Stimulated activated CD4-positive, alpha-beta T cell treated with anti-CD3 and anti-CD28 coated beads, Interleukin-1b, Interleukin-23, amount 100 ng/mL, for 48 hours (primary cell): ENCODE measurements at places on chromosomes 1 and 21.
A peak's percentile ranks its signal among the peaks of the same experiment; 100 is the strongest.

DNA sequence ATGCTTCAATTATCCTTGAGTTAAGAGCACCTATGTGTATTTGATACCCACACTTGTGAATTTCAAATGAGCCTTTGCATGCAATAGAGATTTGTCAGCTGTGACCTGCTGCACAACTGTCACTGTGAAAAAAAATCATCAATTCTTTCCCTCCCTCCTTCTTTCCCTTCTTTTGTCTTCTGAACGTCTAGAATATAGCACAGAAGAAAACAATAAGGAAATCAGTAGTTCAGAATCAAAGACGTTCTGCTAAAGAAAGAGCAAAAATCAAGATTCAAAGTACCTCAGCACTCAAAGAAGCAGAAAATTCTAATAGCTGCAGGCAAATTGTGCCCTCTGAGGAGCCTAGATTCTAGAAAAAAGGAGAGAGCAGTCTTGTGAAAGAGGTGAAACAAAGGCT, 1.7 kb upstream of the FMN2 start:
- DNase-seq: no peak

DNA sequence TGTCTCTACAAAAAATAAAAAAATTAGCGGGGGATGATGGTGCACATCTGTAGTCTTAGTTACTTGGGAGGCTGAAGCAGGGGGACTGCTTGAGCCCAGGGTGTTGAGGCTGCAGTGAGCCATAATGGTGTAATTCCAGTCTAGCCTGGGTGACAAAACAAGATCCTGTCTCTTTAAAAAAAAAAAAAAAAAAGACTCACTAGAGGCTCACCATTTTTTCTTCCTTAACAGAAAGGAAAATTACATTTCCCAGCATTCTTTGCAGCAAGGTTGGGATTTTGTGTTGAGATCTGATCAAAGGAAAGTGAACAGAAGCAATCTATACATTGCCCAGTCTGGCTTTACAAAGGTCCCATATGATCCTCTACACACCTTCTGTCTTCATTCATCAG, 21.5 kb downstream of the GFI1 start:
- no peak for DNase-seq

- no peak for DNase-seq
These were observed 15.1 kb downstream of the KIAA1614 start for GRCh38 chr1:180927841-180928240.

DNA sequence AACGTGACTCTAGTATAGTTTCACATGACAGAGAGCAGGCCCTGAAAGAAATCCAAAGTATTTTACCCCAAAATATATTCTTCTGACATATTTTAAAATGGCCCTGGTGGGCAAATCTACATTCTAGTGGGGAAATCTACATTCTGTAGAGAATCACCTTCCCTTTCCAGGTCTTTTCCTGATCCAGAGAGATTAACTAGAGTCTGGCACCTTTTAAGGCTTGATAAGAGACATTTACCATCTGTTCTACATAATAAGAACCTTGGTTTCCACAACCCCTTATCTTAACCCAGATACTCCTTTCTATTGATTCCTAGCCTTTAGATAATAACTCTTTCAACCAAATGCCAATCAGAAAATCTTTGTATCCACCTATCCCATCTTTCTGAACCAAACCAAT, 17.0 kb upstream of the L1TD1 start:
- DNase-seq: no peak

GRCh38 chr1:209323743-209324142, 259.8 kb upstream of the CAMK1G start:
- DNase-seq: no peak

DNA sequence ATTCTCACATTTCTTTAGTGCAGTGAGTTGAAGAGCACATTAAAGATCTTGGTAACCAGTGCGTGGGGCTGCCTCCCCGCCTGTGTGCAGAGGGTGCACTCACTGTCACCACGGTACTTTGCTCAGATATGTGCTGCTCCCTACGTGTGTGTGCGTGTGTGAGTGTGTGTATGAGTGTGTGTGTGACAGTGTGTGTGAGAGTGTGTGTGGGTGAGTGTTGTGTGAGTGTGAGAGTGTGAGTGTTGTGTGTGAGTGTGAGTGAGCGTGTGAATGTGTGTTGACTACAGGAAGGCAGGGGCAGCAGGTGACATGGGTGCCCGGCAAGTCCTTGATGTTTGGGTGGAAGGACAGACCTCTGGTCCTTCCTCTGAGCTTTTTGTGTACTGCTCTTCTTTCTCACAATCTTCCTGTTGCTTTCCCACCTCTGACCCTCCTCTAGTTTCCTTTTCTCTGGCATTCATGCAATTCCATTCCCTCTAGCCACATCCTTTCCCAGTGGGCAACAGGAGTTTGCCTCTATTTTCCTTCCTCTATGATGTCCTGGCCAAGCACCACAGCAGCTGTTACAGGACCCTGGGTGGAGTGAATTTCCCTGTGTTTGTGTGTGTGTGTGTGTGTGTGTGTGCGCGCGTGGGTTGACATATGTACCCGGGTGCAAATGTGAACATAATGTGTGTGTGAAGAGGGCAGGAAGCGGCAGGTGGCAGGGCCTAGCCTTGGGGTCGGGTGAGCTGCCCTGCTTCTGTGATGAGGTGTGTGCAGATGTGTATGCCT, 19.8 kb downstream of the LHX4 start:
- DNase-seq: no peak

GRCh38 chr1:189323091-189323490, 1154.6 kb downstream of the BRINP3 start:
- DNase-seq: no peak

DNA sequence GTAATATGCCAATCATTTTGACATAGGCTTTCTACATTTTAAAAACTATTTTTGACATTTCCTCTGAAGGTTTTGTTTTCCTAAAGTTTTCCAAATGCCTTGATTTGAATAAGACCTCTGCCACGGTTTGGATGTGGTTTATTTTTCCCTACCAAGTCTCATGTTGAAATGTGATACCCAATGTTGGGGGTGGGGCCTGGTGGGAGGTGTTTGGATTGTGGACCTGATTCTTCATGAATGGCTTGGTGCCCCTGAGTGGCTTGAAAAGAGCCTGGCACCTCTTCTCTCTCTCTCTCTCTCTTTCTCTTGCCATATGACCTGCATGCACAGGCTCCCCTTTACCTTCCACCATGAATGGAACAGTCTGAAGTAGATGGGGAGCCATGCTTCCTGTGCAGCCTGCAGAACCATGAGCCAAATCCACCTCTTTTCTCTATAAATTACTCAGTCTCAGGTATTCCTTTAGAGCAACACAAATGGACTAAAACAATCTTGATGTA, 14.8 kb downstream of the MMEL1 start:
- DNase-seq: no peak

DNA sequence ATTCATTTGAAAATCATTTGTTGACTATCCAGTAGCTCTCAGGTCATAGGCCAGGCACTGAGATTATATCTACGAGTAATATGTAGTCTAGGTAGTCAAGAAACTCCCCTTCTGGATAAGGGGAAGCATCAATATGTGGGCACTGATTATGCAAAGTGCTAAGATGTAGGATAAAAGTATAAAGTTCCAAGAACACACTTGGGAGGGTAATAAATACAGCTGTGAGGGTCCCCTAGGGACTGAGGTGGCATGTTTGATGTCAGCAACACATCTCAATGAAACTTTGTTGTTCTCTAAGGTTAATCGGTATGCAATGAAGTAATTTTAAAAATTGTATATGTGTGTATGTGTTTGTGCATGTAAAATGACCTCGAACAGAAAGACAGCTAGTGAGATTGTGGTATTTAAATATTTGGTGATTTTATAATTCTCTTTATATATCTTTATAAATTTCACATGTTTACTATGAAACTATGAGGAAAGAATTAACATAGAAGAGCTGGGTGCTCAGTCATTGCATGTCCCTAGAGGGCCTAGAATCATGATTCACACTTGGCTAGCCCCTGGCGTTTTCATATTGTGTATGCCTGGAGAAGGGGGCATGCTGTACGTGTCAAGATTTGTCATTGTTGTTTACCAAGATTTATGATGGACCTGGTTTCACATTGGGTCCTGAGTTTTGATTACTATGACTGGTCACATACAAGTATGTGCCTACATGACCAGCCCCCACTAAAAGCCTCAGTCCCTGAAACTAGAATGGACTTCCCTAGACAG, 140.1 kb upstream of the DUSP10 start:
- DNase-seq: no peak

DNA sequence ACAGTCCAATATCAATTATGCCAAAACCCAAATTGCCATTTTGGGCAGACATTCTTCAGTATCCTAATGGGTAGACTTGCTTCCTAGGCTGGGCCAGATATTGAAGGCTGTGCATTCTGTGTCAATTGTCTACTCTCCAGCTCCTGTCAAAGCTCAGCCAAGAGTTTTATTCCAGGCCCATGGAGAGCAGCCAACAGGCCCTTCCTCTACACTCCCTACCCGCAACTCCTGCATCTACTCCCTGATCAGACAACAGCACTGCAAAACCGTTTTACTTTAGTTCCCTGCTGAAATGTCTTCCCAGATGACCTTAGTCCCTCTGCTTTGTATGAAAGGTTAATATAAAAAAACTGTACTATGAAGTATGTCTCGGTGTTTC, 6.6 kb upstream of the ADORA3 start:
- DNase-seq: no peak

- no peak for DNase-seq
These were observed 9.4 kb downstream of the SOD1 start for GRCh38 chr21:31668651-31669491.

DNA sequence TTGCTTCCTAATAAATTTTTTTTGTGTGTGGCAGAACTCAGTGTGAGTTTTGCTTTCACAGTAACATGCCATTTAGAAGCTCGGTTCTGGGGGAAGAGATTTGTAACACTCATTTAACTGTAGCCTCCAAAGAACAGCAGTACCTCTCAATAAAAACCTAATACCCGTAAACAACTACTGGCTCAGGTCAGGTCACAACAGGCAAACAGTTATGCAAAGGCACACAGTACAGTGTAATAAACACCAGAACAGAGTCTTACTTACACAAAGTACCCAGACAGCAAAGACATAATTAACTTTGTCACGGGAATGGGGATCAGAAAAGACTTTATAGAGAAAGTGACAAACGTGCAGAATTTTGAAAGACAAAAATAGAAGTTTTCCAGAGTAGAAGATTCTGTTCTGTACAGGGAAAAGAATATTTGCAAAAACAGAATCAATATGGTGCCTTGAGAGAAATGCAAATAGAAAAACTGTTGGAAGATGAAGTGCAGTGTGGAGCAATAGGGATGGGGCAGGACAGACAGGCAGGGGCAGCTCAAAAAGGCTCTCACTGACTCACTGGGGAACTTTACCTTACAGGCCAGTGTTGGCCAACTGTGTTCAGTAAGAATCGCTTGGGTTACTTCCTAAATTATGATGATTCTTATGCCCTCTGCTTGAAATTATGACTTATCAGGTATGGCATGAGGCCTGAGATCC, 38.8 kb downstream of the EGLN1 start:
- no peak for DNase-seq

- peak; percentile 31 for DNase-seq
These were observed 534 bp downstream of the SLC6A9 start for GRCh38 chr1:44030605-44031251.

DNA sequence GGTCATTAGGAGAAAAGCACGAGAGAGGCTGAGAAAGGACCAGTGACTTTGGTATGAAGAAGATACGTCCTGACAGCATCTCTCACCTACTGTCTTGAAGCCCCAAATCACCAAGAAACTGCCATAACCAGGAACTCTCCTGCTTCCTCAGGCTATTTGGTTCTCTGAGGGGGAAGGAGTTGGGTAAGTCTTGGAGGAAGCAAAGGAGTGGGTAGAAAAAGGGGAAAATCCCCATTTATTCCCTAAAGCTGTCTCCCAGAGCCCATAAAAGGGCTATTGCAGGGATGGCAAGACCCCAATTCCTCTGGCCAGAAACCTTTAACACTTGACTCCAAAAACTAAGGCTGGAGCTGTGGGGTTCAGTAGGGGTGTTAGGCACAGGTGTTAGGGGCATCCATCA, 2.1 kb upstream of the PBXIP1 start:
- no peak for DNase-seq

GRCh38 chr21:37338671-37339551, 27.7 kb upstream of the DYRK1A start:
- DNase-seq: no peak

GRCh38 chr1:66439031-66439740, 94.8 kb upstream of the SGIP1 start:
- DNase-seq: no peak

DNA sequence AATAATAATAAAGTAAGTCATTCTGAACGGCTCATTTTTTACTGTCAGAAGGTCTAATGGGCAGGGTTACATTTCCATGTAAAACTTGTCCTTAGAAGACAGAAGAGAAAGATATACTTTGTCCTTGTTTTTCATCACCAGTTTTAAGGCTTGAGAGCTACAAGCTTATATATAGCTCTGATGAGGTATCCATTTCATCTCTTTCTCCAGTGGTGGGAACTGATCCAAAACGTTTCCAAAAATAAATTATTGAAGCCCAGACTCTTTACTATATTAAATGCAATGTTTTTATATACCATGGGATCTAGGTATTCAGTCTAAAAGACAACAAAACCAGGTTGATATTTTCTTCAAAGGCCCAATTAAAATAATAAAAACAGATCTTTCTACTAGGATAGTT, 8.7 kb downstream of the B3GALNT2 start:
- DNase-seq: no peak

GRCh38 chr1:191498318-191498717, 659.9 kb upstream of the RGS18 start:
- DNase-seq: no peak

- DNase-seq: no peak
These were observed 29.9 kb downstream of the CHML start for GRCh38 chr1:241610056-241610815.

GRCh38 chr1:197481101-197481500, 213.0 kb downstream of the CRB1 start:
- peak; percentile 8 for DNase-seq

DNA sequence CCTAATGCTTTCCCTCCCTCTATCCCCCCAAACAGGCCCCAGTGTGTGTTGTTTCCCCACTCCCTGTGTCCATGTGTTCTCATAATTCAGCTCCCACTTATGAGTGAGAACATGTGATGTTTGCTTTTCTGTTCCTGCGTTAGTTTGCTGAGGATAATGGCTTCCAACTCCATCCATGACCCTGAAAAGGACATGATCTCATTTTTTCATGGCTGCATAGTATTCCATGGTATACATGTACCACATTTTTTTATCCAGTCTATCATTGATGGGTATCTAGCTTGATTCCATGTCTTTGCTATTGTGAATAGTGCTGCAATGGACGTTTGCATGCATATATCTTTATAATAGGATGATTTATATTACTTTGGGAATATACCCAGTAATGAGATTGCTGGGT, 8.7 kb downstream of the PRSS38 start:
- DNase-seq: no peak

GRCh38 chr21:42632771-42633690, 20.4 kb upstream of the PDE9A start:
- no peak for DNase-seq
